CD4-positive, alpha-beta memory T cell (primary cell): ENCODE measurements at places on chromosomes 4 and X.
A peak's percentile ranks its signal among the peaks of the same experiment; 100 is the strongest.

GRCh38 chrX:39772057-39772832, 325.5 kb downstream of the BCOR start:
- H3K27me3 ChIP-seq: no peaks in the 10 kb centered on the region
- H3K36me3 ChIP-seq: no peaks in the 10 kb centered on the region
- no peak overlapping the region for H3K4me3 ChIP-seq
- peak; percentile 41 for DNase-seq

- H3K27me3 ChIP-seq: no peaks in the 10 kb centered on the region
- no peaks in the 10 kb centered on the region for H3K36me3 ChIP-seq
- DNase-seq: no peak
These were observed 321.7 kb downstream of the DHX15 start for GRCh38 chr4:24262616-24263015.

- H3K4me3 ChIP-seq: no peak overlapping the region
- DNase-seq: no peak
- no peak overlapping the region for H3K27ac ChIP-seq
- H3K4me1 ChIP-seq: no peaks in the 10 kb centered on the region
- no peaks in the 10 kb centered on the region for H3K27me3 ChIP-seq
These were observed 18.5 kb upstream of the DCAF4L1 start for GRCh38 chr4:41963105-41963504.

DNA sequence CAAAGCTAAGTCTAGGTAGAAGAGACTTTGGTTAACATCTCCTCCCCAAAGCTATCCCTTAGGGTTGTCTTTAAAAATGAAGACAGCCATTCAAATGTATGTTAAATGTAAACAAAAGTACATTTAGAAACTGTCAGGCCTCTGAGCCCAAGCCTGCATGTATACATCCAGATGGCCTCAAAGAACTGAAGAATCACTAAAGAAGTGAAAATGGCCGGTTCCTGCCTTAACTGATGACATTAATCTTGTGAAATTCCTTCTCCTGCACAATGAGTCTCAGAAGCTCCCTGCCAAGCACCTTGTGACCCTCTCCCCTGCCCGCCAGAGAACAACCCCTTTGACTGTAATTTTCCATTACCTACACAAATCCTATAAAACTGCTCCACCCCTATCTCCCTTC, 377.9 kb downstream of the FAM133A start:
- DNase-seq: no peak
- H3K4me3 ChIP-seq: no peak overlapping the region
- no peaks in the 10 kb centered on the region for H3K4me1 ChIP-seq
- H3K27me3 ChIP-seq: no peaks in the 10 kb centered on the region
- H3K36me3 ChIP-seq: no peaks in the 10 kb centered on the region

GRCh38 chrX:15435836-15436619, 51.8 kb upstream of the VEGFD start:
- H3K4me1 ChIP-seq: no peaks in the 10 kb centered on the region
- no peak overlapping the region for H3K27ac ChIP-seq
- no peaks in the 10 kb centered on the region for H3K36me3 ChIP-seq
- no peak overlapping the region for H3K4me3 ChIP-seq
- no peaks in the 10 kb centered on the region for H3K27me3 ChIP-seq

DNA sequence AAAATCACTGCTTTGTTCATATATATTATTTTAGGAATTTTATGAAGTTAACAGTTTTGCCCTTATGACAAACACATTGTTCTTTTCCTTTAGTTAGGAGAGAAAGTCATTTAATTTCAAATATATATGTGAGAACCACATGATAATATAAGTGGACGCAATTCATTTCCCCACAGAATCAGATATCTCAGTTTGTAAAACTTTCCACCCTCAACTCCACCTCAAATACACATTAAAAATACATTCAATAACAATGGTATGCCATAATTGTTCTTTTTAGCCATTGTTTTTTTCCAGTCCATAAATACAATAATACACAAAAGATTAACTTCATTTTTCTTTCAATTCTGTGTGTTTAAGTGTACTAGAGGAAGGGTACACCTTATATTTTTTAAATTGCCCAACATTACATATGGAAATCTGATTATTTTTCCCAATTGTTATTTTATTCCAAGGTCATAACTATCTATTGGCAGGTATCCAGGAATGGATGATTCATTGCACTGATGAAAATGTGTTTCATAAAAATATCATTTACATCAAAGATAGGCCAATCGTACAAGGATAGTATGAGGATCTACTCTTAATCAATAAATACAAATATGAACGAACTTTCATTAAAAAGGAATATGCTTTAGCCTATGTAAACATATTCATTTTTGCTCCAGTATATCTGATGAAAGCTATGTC, 125.0 kb downstream of the PPP3CA start:
- no peak overlapping the region for H3K4me3 ChIP-seq
- no peak overlapping the region for H3K27ac ChIP-seq
- H3K4me1 ChIP-seq: peaks cover 7% of the 10 kb centered on the region
- H3K27me3 ChIP-seq: no peaks in the 10 kb centered on the region
- H3K36me3 ChIP-seq: no peaks in the 10 kb centered on the region

DNA sequence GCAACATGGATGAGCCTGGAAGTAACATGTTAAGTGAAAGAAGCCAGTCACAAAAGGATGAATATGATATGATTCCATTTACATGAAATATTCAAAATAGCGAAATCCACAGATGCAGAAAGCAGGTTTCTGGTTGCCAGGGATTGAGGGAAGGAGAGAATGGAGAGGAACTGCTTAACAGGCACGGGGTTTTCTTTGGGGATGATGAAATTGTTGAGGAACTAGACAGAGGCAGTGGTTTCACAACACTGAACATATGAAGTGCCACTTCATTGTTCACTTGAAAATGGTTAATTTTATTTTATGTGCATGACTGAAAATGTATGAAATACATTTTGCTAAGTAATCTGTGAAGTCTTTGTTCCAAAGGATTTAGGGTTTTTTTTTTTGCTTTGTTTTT, 182.5 kb upstream of the TBL1X start:
- no peak overlapping the region for H3K4me3 ChIP-seq
- peaks cover 4% of the 10 kb centered on the region for H3K4me1 ChIP-seq
- H3K27me3 ChIP-seq: no peaks in the 10 kb centered on the region
- DNase-seq: no peak
- H3K27ac ChIP-seq: no peak overlapping the region

GRCh38 chr4:156771171-156771837, 200.3 kb downstream of the PDGFC start:
- H3K27me3 ChIP-seq: no peaks in the 10 kb centered on the region
- no peaks in the 10 kb centered on the region for H3K4me1 ChIP-seq
- DNase-seq: no peak
- no peaks in the 10 kb centered on the region for H3K36me3 ChIP-seq

DNA sequence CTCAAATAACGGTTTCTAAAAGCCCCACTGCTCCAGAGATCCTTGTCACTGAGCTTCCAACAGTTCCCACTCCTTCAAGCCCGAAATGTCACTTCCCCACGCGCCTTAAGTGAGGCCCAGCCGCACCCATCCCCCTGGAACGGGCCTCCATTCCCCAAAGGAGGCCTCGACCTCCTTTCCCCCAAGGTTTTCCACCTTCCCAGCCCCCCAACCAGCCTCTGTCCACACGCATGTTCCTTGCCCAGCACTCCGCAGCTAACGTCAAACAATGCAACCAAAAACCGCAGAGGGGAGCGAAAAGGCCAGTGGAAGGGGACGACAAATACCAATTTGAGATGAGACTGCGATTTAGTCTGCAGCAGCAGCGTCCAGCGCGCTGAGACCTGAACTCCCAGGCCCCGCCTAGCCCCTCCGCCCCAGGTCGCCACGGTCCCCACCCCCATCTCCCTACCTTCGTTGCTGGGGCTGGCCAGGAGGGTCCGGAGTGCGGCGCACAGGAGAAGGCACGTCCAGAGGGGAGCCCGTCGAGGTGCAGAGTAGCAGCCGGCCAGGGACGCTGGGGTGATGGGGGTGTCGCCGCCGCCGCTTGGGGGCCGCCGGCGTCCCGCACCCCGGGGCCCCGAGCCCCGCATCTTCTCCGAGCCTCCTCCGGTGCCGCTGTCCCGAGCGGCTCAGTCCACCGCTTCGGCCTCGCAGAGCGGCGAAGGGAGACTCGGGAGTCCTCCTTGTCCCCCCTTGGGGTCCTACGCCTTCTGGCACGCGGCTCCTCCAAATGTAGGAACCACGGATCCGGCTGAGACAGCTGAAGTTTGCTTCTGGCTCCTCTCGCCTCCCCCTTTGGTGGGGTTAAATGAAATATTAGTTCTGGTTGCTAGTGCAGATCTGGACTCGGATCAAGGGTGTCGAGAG, 924 bp downstream of the EPHA5 start:
- no peaks in the 10 kb centered on the region for H3K36me3 ChIP-seq
- H3K27ac ChIP-seq: no peak overlapping the region
- no peak overlapping the region for H3K4me3 ChIP-seq
- H3K4me1 ChIP-seq: no peaks in the 10 kb centered on the region
- no peaks in the 10 kb centered on the region for H3K27me3 ChIP-seq

DNA sequence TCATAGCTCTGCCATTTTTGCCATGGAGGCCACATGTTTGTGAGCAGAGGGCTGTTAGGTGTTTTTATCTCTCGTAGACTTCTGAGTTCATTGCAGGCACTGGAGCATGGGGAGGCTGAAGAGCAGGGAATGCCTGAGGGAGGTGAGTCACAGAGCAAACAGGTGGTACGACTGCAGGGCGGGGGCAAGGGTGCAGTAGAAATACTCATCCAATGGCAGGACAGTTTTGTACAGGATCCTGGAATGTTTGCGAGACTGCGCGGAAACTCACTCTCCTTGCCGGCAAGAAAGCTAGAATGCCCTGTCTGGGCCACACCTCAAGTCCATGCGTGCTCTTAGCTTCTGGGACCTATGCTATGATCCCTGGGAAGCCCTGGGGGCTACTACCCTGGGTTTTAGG, 20.0 kb upstream of the VCX2 start:
- DNase-seq: no peak
- no peak overlapping the region for H3K27ac ChIP-seq
- no peaks in the 10 kb centered on the region for H3K36me3 ChIP-seq
- no peaks in the 10 kb centered on the region for H3K4me1 ChIP-seq
- no peaks in the 10 kb centered on the region for H3K27me3 ChIP-seq

GRCh38 chr4:17323554-17324385, 188.1 kb downstream of the QDPR start:
- H3K27me3 ChIP-seq: no peaks in the 10 kb centered on the region
- no peak overlapping the region for H3K27ac ChIP-seq
- H3K36me3 ChIP-seq: no peaks in the 10 kb centered on the region
- no peak overlapping the region for H3K4me3 ChIP-seq

GRCh38 chrX:150329282-150329681, 33.8 kb upstream of the MAMLD1 start:
- H3K27me3 ChIP-seq: no peaks in the 10 kb centered on the region
- H3K27ac ChIP-seq: no peak overlapping the region
- H3K4me1 ChIP-seq: peaks cover 14% of the 10 kb centered on the region
- H3K36me3 ChIP-seq: no peaks in the 10 kb centered on the region
- H3K4me3 ChIP-seq: no peak overlapping the region
